ENCODE measurements at places on chromosomes 3 and 15. TPM values are rescaled to one million over a fixed set of nuclear protein-coding genes. Genes with fewer than 3 reads are reported as not detected.

- no peaks in the 10 kb centered on the region for H3K4me1 ChIP-seq
- H3K27ac ChIP-seq, result no peak overlapping the region
- no peaks in the 10 kb centered on the region for H3K36me3 ChIP-seq
- DNase-seq, result no peak
- no peaks in the 10 kb centered on the region for H3K27me3 ChIP-seq
Measured at GRCh38 chr3:171135549-171135948, 109.0 kb upstream of the SLC2A2 start.

GRCh38 chr15:39582286-39582976 is 1.6 kb downstream of the THBS1 start:
- H3K4me3 ChIP-seq, result peak overlapping the region; percentile 80
- H3K27ac ChIP-seq, result peak overlapping the region; percentile 87
- H3K27me3 ChIP-seq, result no peaks in the 10 kb centered on the region
- no peaks in the 10 kb centered on the region for H3K36me3 ChIP-seq
- H3K4me1 ChIP-seq, result peaks cover 69% of the 10 kb centered on the region

GRCh38 chr3:9246189-9246588 is 3.3 kb downstream of the SRGAP3 start:
- H3K4me3 ChIP-seq, result no peak overlapping the region
- DNase-seq, result no peak
- H3K36me3 ChIP-seq, result no peaks in the 10 kb centered on the region
- no peaks in the 10 kb centered on the region for H3K27me3 ChIP-seq
- H3K4me1 ChIP-seq, result peaks cover 34% of the 10 kb centered on the region
- no peak overlapping the region for H3K27ac ChIP-seq

GRCh38 chr15:100723315-100723801 is 121.0 kb downstream of the ASB7 start:
- H3K4me1 ChIP-seq, result peaks cover 50% of the 10 kb centered on the region
- H3K27ac ChIP-seq, result peak overlapping the region; percentile 85
- no peak overlapping the region for H3K4me3 ChIP-seq
- DNase-seq, result no peak
- no peaks in the 10 kb centered on the region for H3K27me3 ChIP-seq

- no peak for DNase-seq
- no peak overlapping the region for H3K27ac ChIP-seq
- no peaks in the 10 kb centered on the region for H3K27me3 ChIP-seq
Measured at GRCh38 chr3:72604328-72604727, 243.9 kb downstream of the SHQ1 start.

DNA sequence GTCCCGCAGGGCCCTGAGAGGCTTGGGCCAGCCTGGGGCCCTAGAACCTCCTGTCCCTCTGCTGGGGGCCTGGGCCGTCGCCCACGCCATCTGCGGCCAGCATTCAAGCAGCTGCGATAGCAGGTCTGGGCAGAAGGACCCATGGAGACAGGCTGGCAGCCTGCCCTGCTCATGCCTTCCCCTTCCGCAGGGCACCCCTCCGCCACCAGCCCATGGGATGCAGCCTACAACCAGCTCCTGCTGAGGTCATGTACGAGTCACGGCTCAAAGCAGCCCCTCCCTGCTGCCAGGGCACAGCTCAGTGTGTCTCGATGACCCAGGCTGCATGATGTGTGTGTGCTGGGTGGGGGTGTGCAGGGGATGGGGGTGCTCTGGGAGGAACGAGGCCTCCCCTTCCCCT is 27.8 kb downstream of the DUSP7 start:
- no peak overlapping the region for H3K4me3 ChIP-seq
- H3K4me1 ChIP-seq, result peaks cover 13% of the 10 kb centered on the region
- H3K36me3 ChIP-seq, result no peaks in the 10 kb centered on the region
- no peak overlapping the region for H3K27ac ChIP-seq
- no peaks in the 10 kb centered on the region for H3K27me3 ChIP-seq
- DNase-seq, result no peak

- H3K4me1 ChIP-seq, result peaks cover 12% of the 10 kb centered on the region
- DNase-seq, result no peak
- no peaks in the 10 kb centered on the region for H3K27me3 ChIP-seq
- H3K4me3 ChIP-seq, result no peak overlapping the region
- no peaks in the 10 kb centered on the region for H3K36me3 ChIP-seq
Measured at GRCh38 chr15:70314018-70314354, 216.3 kb upstream of the TLE3 start.

DNA sequence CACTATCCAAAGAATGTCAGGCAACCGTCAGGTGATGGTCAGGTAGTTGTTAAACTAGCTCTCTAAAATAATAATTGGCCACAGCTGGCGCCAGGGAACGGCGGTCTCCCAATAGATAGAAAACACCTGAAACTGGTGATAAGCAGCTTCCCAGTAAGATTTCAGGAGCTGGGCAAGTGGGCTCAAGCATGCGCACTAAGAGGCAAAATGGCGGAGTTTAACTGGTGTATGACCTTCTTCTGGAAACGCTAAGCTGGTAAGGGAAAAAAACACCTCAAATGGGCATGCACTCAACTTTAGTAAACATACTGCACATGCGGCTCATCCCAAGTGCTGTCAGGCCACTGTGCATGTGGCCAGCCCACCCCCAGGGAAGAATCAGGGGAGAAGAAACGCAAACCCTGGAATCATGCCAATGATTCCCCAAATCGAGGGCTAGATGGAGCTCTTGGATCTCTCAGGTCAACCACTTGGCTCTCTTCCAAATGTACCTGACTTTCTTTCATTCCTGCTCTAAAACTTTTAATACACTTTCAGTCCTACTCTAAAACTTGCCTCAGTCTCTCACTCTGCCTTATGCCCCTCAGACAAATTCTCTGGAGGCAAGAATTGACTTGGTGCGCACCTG is 195.0 kb downstream of the ZNF621 start:
- no peaks in the 10 kb centered on the region for H3K27me3 ChIP-seq
- H3K27ac ChIP-seq, result no peak overlapping the region
- no peaks in the 10 kb centered on the region for H3K36me3 ChIP-seq

DNA sequence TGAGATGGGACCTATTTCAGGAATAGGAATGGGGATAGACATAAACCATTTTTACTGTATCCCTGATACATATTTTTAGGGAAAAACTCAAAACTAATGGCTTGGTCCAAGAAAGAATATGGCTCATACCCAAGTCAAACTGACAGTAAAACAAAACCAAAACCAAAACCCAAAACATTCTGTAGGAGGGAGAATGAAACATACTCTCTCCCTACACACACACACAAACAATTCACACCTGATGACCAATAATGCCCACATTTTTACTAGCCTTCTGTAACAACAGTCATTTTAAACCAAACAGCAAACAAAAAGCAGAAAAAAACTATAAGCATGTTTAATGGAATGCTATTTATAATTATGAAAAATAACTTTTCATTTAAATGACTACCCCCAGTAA is 74.9 kb downstream of the NBEAL2 start:
- no peaks in the 10 kb centered on the region for H3K36me3 ChIP-seq
- H3K4me1 ChIP-seq, result peaks cover 8% of the 10 kb centered on the region
- H3K27me3 ChIP-seq, result no peaks in the 10 kb centered on the region
- H3K27ac ChIP-seq, result no peak overlapping the region

Gene CCDC80
- 51.6 TPM for total RNA-seq

Data from vagina (tissue), 2 donors.